ENCODE measurements at places on chromosomes 6 and 20. TPM values are rescaled to one million over a fixed set of nuclear protein-coding genes. Genes with fewer than 3 reads are reported as not detected.
A peak's percentile ranks its signal among the peaks of the same experiment; 100 is the strongest.

The IFNGR1 gene
- 45.8 TPM for total RNA-seq

The NEU1 gene
- total RNA-seq, result 30.0 TPM

GRCh38 chr6:152957796-152958195 lies 25.0 kb downstream of the FBXO5 start:
- ATAC-seq, result no peak

GRCh38 chr6:158086054-158086503 lies 82.0 kb downstream of the SERAC1 start:
- peak; percentile 15 for ATAC-seq

GRCh38 chr20:53929974-53930650 lies 140.3 kb downstream of the BCAS1 start:
- no peak for ATAC-seq

DNA sequence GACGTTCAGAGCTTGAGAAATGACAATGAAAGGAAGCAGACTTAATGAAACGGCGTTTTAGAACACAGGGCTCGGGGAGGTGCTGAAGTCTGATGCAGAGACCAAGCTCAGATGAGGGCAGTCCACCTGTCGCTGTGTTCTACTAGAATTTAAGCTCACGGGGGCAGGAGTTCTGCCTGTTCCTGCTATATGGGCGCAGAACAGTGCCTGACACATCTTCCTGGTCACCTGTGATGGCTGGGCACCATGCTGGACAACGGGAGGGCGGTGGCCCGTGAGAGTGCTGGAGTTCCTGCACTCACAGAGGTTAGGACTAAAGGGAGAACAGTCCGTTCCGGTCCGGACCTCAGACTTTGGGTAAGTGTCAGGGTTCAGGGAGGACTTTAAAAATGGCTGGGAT lies 130.6 kb downstream of the ERMARD start:
- no peak for ATAC-seq

GRCh38 chr6:118680452-118681095 lies 29.2 kb upstream of the CEP85L start:
- ATAC-seq, result no peak

The OR2H1 gene
- not detected for total RNA-seq

- no peak for ATAC-seq
Observed at GRCh38 chr20:20446425-20447015, 78.6 kb downstream of the INSM1 start.

The MAFB gene
- 17.0 TPM for total RNA-seq

The TTI1 gene
- total RNA-seq, result 9.8 TPM

The TRIM31 gene
- not detected for total RNA-seq

DNA sequence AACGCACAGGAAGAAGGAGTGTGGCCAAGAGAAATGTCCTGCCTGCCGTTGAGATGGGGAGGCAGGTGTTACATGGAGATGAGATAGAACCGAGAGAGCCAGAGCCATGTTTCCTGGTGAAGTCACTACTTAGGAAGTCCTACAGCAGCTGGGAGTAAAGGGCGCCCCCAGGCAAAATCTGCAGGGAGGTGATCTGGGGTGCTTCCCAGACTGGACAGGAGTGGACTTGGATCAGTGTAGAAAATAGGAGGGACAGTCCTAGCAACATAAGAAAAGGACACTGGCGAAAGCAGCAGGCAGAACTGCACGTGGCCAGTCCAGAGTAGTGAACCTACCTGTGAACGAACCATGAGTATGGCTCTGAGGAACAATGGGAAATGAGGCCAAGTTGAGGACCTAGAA lies 85.3 kb downstream of the CD164 start:
- ATAC-seq, result no peak

DNA sequence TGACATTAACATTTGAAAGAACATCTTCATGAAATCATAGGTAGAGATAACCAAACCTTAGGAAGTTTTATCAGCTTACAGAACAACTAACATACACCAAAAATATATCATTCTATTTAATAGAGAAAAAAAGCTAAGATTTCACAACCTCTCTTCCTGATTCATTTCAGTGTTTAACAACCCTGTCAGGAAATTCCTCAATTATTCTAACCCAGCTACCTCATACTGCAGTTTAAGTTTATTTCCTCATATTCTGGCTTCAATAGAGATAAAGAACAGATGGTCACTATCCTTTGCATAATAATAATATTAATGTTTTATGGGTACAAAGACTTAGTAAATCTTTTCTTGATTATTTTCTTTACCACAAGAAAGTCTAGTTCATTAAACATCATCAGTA lies 112.9 kb upstream of the HSF2 start:
- ATAC-seq, result peak; percentile 61

DNA sequence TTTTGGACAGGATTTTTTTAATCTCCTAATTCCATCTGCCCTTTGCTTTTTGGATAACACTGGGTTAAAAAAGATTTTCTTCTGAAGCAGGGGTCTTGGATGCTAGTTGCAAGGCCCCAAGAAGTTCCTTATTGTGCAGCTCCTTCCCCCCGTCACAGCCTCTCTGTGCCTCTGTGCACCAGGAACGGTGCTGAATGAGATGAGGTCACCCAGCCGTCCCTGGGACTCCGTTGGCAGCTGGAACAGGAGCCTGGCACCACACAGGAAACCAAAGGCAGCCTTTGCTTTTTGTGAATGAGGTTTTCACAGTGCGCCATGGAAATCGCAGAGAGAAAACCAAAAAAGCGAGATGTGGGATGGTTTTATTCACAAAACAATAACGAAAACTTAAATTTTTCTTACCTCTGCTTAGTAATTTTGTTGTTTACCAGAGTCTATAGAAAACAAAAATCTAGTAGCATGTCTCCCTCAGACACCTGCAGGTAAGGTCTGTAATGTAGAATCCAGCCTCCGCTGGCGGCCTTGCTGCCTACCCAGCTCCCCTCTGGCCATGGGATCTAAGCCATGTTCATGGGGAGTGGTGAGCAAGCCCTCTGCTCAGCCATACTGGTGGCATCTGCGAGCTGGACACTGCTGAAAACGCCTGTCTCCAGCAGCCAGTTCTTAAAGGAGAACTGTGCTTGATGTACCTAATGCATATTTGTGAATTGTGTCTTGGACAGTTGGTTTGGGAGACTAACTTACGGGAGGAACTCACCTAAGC lies 40.4 kb upstream of the SYNJ2 start:
- ATAC-seq, result no peak

DNA sequence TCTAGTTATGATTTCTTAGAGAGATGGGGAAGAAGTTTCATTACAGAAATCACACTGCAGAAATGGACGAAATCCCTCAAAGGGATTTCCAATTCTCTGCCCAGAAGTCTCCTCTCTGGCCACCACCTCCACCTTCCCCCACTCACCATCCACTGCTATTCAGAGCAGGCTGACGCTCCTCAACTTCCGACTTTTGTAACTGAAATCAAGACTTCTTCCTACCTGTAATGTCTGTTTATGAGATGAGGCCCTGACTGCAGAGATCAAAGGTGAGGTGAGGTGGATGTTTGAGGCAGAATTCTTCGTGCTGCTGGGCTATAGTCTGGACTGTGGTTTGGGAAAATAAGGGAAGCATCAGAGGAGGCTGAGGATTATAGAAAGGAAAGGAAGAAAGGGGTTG lies 385.2 kb upstream of the ARID1B start:
- no peak for ATAC-seq

All from gastroesophageal sphincter (tissue), 4 donors.